ENCODE measurements at places on chromosomes 2 and 18. TPM values are rescaled to one million over a fixed set of nuclear protein-coding genes. Genes with fewer than 3 reads are reported as not detected.

- DNase-seq: no peak
Measured at GRCh38 chr2:169071455-169071854, 2.1 kb downstream of the DHRS9 start.

DNA sequence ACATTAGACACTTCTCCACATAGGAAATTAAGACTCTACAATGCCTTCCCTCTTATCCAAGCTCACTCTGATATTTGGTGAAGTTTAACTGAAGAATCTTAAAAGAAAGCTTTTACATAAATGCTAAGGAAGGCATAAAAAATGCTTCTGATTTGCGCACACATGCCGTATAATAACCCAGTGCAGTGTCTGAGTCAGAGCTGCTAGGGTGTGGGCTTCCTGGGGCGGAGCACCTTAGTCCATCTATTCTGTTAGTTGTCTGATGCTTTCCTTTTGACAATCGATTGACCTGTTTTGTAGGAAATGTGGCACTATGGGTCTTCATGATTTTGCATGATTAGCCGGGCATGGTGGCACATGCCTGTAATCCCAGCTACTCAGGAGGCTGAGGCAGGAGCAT is 231.5 kb downstream of the AFF3 start:
- no peak for DNase-seq

The GREB1L gene
- total RNA-seq: 16.2 TPM

- no peak for DNase-seq
Measured at GRCh38 chr2:133344849-133345248, 223.4 kb downstream of the NCKAP5 start.

The EGR4 gene
- not detected for total RNA-seq

DNA sequence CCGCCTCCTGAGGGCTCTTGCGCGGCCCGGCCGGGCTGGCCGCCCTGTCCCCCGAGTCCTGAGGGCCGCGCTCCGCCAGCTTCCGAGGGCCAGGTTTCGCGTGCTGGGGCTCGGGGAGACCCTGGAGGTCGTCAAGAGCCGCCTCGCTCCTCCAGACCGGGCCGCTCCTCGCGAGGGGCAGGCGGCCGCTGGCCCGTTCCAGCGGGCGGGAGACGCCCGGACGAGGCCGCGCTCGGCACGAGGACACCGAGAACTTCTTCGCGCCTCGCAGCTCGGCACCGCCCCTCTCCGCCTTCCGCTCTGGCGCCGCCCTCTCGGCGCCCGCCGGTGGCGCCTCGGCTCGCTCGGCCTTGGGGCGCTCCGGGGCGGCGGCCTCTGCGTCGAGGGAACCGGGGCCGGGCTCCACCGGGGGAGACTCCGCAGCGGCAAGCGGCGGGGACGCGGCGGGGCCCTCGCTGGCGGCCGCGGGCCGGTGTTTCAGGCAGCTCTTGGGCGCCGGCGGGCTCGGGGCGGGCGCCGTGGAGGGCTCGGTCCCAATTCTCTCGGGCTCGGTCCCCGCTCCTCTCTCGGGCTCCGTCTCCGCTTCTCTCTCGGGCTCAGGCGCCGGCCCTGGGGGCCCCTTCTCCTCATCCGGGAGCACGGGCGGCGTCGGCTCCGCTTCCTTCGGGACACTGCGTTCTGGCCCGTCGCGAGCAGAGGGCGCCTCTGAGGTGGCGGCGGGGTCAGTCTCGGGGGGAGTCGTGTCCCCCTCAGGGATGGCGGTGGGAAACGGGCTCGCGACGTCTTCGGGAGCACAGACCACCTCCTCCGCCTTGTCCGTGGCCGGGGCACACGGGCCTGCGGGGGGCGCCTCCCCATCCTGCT is 91.6 kb upstream of the MGAT4A start:
- DNase-seq: no peak

DNA sequence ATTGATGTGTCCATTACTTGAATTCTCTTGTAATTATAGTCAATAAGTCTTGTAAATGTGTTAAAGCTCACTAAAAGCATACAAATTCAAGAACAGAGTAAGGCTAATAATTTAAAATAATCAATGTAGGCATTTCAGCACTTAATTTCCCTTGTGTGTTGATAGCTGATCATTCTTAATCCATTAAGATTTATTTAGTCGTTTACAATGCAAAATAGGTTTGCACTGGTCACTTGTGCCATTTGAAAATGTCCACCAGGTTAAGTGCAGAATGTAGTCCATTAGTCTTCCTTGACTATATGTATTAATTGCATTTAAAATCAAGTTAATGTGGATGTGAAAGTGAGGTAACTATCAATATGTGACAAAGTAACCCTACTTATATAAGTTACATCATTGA is 39.4 kb downstream of the ZNF407 start:
- no peak for DNase-seq

The CRYGC gene
- total RNA-seq: not detected

DNA sequence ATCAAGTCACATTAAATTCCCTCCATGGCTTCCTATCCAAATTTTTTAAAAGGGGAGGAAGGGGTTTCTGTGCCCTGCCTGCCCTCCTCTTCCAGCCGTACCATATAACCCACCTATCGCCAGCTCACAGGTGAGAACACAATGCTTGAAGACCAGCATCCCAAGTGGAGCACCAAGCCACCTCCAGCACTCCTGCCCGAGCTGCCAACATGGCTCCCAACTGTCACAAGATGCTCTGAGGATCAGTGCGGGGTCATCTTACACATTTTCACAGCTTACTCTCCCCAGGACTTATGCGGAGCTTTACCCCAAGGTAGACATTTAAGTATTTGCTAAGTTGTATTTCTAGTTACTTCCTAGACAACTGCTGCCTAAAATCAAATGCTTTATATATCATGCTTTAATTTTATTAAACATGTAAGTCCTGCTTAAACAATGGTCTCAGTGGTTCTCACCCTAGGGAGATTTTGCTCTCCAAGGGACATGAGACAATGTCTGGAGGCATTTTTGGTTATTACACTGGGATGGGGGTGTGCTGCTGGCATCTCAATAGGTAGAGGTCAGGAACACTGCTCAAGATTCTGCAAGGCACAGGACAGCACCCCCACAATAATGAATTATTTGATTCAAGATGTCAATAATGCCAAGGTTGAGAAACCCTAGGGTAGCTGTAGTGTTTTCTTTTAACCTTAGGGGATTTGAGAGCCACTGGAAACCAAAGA is 45.8 kb downstream of the SF3B1 start:
- DNase-seq: no peak

- DNase-seq: no peak
Measured at GRCh38 chr18:37393221-37393827, 172.3 kb downstream of the CELF4 start.

The DSG1 gene
- total RNA-seq: 0.05 TPM

DNA sequence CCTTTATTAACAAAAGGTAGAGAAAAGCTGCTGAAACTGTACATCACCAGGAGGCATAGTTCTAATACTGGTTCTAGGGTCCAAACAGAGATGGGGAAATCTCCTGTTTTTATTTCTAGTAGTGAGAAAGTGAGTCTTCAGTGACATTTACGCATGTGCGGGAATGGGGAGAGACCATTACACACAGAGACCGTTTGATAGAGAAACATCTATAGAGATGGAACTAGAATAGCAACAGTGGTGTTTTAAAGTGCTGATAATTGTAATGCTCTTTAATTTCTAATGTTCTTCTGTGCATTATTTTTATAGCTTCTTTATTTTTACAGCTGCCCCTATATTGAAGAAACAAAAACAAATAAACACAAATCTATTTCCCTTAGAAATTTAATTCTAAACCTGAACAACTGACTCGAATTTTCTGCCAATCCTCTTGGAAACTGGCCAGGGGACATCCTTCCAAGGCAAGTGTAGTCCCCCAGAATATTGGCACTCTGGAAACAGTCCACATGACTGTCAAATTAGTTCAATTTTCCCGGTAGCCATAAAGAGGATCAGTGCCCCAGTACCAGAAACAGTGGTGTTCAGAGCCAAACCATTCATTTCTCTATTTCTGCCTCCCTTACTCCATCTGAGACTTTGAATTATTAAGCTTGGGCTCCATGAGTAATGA is 260.9 kb downstream of the ICOS start:
- DNase-seq: no peak
